ENCODE measurements at places on chromosomes 1 and 21.

DNA sequence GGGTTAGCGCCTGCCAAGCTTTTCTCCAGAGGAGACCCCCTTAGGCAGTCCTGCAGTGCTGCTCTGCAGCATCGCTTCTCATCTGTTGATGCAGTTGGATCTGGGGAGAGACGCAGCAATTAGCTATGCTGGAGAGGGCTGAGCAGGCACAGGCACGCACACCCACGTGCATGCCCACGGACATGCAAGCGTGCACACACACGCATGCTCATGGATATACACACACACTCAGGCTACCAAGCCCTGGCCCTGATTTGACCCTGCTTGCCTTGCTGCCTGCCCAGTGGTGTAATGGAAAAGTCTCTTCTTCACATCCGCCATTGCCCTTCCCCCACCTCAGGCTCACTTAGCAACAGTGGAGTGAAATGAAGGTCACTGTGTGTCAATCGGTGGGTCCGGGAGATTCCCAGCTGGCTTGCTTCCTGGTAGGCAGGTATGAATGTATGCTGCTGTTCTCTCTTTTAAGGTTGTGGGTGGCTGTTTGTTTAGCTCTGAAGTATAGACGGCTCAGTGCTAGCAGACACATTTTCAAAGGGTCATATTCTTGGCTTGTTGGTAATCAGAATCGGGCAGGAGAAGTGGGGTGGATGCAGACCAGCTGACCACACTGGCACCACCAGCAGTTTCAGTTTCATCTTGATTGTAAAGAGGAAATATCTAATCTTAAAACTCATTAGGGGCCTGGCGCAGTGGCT, 9.5 kb downstream of the ATP1B1 start:
- H3K27me3 ChIP-seq = no peaks in the 10 kb centered on the region
- peaks cover 41% of the 10 kb centered on the region for H3K36me3 ChIP-seq
- DNase-seq = no peak
- peaks cover 3% of the 10 kb centered on the region for H3K4me1 ChIP-seq

DNA sequence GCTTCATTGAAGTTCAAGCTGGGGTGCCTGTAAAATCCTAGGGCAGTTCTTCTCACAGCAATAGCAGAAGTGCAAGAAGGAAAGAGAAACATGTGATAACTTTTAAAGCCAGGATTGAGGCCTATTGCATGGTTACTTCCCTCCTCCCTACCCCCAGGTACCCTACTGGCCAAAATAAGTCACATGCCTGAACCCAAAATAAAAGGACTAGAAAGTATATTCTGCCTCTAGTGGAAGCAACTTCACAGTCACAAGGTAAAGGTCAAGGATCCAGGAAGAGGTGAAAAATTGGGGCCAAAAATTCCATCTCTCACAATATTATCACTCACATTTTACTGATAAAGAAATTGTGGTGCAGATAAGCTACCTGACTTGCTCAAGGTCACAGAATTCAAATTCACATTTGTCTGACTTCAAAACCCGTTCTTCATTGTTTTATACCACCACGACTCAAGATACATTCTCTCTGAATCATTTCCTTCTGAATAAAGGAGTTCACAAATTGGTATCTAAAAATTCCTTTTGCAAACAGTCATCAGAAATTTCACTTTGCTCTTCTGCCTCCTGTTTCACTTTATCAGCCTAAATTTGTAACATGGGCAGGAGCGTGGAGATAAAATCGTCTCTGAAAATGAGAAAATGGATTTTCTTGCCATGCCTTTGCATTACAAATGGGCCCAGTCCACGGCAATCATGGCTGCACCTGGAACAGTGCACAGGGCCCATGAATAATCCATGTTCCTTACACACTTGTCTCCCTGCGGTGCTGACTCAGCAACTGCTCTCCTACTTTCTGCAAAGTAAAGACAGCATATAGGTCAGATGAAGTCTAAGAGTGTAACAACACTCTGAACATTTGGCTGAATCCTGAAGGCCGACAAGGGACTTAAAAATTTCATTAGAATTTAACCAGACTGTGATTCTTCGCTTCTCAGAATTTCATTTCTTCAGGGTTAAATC, 485.3 kb upstream of the NFIA start:
- DNase-seq = no peak
- H3K36me3 ChIP-seq = no peaks in the 10 kb centered on the region
- no peak overlapping the region for H3K4me3 ChIP-seq
- H3K27me3 ChIP-seq = no peaks in the 10 kb centered on the region
- H3K27ac ChIP-seq = no peak overlapping the region

DNA sequence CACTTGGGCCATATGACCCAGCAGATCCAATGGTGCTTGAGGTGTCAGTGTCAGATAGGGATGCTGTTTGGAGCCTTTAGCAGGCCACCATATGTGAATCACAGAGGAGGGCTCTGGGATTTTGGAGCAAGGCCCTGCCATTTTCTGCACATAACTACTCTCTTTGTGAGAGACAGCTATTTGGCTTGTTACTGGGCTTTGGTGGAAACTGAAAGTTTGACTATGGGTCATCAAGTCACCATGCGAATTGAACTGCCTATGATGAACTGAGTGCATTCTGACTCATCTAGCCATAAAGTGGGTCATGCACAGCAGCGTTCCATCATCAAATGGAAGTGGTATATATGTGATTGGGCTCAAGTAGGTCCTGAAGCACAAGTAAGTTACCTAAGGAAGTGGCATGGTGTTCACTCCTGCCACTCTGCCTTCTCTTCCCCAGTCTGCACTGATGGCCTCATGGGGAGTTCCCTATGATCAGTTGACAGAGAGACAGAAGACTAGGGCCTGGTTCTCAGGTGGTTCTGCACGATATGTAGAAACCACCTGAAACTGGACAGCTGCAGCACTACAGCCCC, 447.3 kb downstream of the AGBL4 start:
- no peaks in the 10 kb centered on the region for H3K36me3 ChIP-seq
- no peak overlapping the region for H3K4me3 ChIP-seq
- no peak overlapping the region for H3K27ac ChIP-seq
- H3K4me1 ChIP-seq = no peaks in the 10 kb centered on the region

- H3K4me1 ChIP-seq = no peaks in the 10 kb centered on the region
- no peak overlapping the region for H3K4me3 ChIP-seq
- no peak overlapping the region for H3K27ac ChIP-seq
- H3K36me3 ChIP-seq = no peaks in the 10 kb centered on the region
- DNase-seq = no peak
- H3K27me3 ChIP-seq = peaks cover 11% of the 10 kb centered on the region
Observed at GRCh38 chr1:63112155-63112900, 210.0 kb upstream of the FOXD3 start.

GRCh38 chr1:211521102-211521815, 29.3 kb upstream of the RD3 start:
- peaks cover 2% of the 10 kb centered on the region for H3K27me3 ChIP-seq
- H3K4me3 ChIP-seq = no peak overlapping the region
- no peak for DNase-seq
- peaks cover 14% of the 10 kb centered on the region for H3K4me1 ChIP-seq

Measured in activated naive CD8-positive, alpha-beta T cell treated with anti-CD3 and anti-CD28 coated beads, Interleukin-2, amount 10 ng/mL, durations not matched to agents 7 days and 5 days (primary cell).